Karpas-422 (cell line): ENCODE measurements at places on chromosomes 2 and 18. TPM values are rescaled to one million over a fixed set of nuclear protein-coding genes. Genes with fewer than 3 reads are reported as not detected.

The PCARE gene
- total RNA-seq = not detected in 2 replicates

DNA sequence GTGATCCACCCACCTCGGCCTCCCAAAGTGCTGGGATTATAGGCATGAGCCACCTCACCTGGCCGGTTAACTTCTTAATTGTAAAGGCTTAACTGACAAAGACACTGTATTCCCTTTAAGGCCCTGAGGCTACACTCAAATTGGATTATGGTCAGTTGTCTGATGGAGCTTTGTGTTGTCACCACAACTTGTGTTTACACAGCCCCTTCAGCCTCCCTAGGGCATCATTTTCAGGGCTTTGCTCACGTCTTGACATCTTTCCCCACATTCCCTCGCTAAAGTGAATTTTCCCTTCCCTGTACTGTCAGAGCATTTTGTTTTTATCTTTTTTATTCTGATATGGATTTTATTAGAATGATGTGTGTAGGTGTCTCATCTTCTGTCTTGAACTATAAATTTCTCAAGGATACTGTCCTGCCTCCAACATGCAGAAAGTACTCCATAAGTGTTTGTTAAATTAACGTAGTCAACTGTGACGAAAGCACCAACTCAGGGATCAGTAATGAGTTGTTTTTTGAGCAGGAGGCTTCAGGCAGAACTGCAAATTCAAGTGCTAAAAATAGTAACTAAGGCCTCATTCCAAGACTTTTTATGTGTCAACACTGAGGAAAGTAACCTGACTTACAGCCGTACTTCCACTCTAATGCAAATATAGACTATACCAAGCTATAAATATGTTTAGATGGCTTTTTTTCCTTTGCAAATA is 77.1 kb upstream of the NARS1 start:
- H3K36me3 ChIP-seq = no peaks in the 10 kb centered on the region
- no peaks in the 10 kb centered on the region for H3K27me3 ChIP-seq
- no peaks in the 10 kb centered on the region for H3K4me1 ChIP-seq
- no peak for DNase-seq
- no peak overlapping the region for H3K4me3 ChIP-seq
- no peak overlapping the region for H3K27ac ChIP-seq

DNA sequence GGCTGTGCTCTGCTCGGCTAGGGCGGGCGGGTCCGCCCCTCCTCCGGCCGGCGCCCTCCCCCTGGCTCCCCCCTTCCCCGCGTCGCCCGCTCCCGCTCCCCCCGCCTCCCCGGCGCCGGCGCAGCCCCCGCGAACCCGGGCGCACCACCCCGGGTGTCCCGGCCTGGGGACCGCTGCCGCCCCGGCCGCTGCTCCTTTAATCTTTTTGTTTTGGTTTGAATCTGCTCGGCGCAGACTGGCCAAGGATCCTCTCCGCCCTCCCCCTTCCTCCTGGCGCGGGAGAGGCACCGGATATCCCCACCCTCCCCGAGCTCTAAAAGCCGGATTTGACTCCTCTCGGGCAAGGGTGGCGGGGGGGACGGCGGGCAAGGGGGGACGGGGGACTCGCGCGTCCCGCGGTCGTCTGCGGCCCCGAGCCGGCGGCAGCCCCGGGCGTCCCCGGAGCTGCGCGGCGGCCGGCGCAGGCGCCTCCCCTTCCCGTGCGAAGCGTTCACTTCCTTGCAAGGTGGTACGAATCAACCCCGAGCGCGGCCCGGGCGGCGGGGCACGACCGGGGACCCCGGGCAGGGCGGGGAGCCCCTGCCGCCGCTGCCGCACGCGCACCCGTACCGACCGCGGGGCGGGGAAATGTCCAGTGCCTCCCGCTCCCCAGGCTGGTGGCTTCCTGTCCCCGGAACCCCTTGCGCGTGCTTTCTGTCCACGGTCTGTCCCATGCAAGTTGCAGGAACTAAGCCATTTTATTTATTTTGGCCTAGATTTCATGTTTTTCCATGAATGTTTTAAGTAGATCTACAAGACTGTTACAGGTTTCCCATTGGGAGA is at the start of gene PTGR3:
TSS of gene PTGR3 (minus strand) at position 11 of the 822 bp plus-strand sequence. CDS start 81 bp downstream, outside the sequence.
- peak within 1 kb of the TSS; percentile 53 for H3K27ac ChIP-seq
- peaks cover 4% of the 10 kb centered on the region; the same call in 1 of the 2 replicates for H3K27me3 ChIP-seq
- H3K4me1 ChIP-seq = peaks cover 29% of the 10 kb centered on the region
- H3K36me3 ChIP-seq = no peaks in the 10 kb centered on the region
- H3K4me3 ChIP-seq = peak within 1 kb of the TSS; percentile 72

DNA sequence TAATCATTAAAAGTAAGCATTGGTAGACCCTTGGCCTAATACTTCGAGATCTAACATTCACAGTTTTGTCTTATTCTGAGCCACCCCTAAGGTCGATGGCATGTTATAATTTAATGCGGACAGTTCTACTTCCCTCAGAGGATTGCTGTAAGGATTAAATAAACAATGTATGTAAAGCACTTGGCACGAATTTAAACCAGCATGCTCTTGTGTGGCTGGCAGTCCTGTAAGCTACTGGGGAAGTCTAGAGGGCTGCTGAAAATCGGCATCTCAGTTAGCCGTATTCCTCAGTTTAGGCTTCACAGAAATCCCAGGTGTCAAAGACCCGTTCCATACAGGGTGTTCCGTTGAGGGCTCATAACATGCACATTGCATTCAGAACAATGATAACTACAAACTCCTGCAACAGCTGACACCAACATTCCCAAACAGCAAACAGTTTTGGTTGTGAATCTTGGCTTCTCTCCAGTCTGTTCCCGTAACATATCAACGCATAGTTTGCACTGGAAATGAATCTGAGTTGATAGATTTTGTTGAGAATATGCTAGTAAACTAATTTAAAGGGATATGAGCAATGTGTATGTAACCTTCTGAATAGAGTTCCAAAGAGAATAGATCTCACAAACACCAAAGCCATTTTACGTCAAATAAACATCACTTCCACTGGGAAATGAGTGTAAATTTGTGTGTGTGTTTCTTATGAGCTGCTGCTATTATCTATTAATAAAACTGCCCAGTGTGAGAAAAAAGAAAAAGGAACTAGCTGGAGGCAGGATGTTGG is 52.2 kb upstream of the ACKR3 start:
- no peaks in the 10 kb centered on the region for H3K27me3 ChIP-seq
- no peak overlapping the region for H3K4me3 ChIP-seq
- no peak for DNase-seq
- H3K27ac ChIP-seq = no peak overlapping the region
- H3K36me3 ChIP-seq = no peaks in the 10 kb centered on the region
- no peaks in the 10 kb centered on the region for H3K4me1 ChIP-seq

GRCh38 chr2:60746318-60746717 is 9.8 kb upstream of the PAPOLG start:
- DNase-seq = no peak
- no peaks in the 10 kb centered on the region for H3K36me3 ChIP-seq
- no peak overlapping the region for H3K4me3 ChIP-seq
- H3K27ac ChIP-seq = no peak overlapping the region
- H3K27me3 ChIP-seq = no peaks in the 10 kb centered on the region

DNA sequence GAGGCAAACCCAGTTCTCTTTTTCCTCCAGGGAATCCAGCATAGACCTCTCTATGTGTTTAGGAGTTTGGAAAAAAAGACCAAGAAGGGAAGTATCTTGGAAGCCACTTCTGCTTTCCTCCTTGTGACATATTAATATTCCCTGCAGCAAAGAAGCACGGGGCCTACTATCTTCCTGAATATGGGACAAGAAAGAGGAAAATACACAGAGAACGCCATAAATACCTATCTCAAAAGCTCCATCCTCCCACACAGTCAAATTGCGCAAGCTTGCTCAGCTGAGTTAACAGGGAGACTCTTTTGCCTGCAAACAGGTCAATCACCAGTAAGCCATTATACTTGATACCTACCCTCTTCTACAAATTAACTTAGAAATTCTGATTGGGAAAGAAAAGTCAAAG is 16.7 kb upstream of the RAPH1 start:
- no peaks in the 10 kb centered on the region for H3K36me3 ChIP-seq
- H3K4me3 ChIP-seq = no peak overlapping the region
- no peaks in the 10 kb centered on the region for H3K4me1 ChIP-seq
- H3K27ac ChIP-seq = no peak overlapping the region
- no peaks in the 10 kb centered on the region for H3K27me3 ChIP-seq
- DNase-seq = no peak

- no peak overlapping the region for H3K27ac ChIP-seq
- H3K36me3 ChIP-seq = no peaks in the 10 kb centered on the region
- H3K4me3 ChIP-seq = no peak overlapping the region
- H3K4me1 ChIP-seq = peaks cover 43% of the 10 kb centered on the region
Observed at GRCh38 chr2:181440919-181441318, 16.3 kb upstream of the ITGA4 start.

DNA sequence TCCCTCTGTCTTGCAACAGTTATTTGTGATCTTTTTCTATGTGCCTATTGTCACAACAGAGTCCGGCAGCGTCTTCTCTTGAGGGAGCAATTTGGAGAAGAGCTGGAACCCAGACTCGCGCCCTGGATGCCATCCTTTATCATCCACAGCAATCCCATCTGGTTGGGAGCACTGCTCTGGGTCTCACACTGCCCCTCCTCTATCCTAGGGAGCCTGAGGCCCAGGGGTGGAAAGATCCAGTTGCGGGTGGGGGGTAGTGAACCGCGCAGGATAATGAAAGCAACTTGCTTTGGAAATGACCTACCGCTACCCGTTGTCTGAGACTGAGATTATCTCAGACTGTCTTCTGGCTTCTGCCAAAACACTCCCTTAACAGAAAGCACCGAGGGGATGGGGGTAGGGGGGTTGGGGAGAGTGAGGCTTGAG is 713 bp downstream of the WBP1 start:
- peak overlapping the region; percentile 89 for H3K4me3 ChIP-seq
- no peaks in the 10 kb centered on the region for H3K27me3 ChIP-seq
- H3K36me3 ChIP-seq = peaks cover 12% of the 10 kb centered on the region
- H3K4me1 ChIP-seq = peaks cover 43% of the 10 kb centered on the region

- no peak overlapping the region for H3K27ac ChIP-seq
- no peak overlapping the region for H3K4me3 ChIP-seq
- no peaks in the 10 kb centered on the region for H3K4me1 ChIP-seq
- no peak for DNase-seq
Observed at GRCh38 chr2:102886216-102886893, 124.5 kb downstream of the TMEM182 start.

DNA sequence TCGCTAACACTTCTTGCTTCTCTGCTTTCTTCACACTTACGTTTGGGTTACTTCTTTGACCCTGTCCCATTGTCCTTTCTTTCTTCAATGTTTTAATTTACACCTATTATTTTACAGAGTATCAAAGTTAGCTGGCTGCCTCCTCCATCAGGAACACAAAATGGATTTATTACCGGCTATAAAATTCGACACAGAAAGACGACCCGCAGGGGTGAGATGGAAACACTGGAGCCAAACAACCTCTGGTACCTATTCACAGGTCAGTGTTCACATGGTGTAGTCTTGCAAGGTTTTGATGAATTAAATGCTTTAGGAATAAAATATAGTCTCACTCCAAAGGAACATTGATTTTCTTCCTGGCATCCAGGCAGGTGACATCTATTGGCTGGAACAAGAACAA is 919.0 kb downstream of the MBD2 start:
- no peak overlapping the region for H3K27ac ChIP-seq
- H3K4me1 ChIP-seq = no peaks in the 10 kb centered on the region
- no peak overlapping the region for H3K4me3 ChIP-seq
- no peaks in the 10 kb centered on the region for H3K27me3 ChIP-seq
- no peak for DNase-seq

GRCh38 chr2:120802867-120803484 is 67.3 kb downstream of the GLI2 start:
- no peak overlapping the region for H3K27ac ChIP-seq
- no peaks in the 10 kb centered on the region for H3K27me3 ChIP-seq
- no peak for DNase-seq
- H3K4me1 ChIP-seq = no peaks in the 10 kb centered on the region
- no peak overlapping the region for H3K4me3 ChIP-seq
- no peaks in the 10 kb centered on the region for H3K36me3 ChIP-seq

The ATP6V1B1 gene
- total RNA-seq = not detected in 2 replicates

The SGPP2 gene
- total RNA-seq = not detected in 2 replicates

- H3K27me3 ChIP-seq = no peaks in the 10 kb centered on the region
- no peak overlapping the region for H3K4me3 ChIP-seq
- H3K36me3 ChIP-seq = no peaks in the 10 kb centered on the region
- no peak for DNase-seq
- no peaks in the 10 kb centered on the region for H3K4me1 ChIP-seq
Observed at GRCh38 chr2:182144776-182145165, 159.1 kb downstream of the PPP1R1C start.

DNA sequence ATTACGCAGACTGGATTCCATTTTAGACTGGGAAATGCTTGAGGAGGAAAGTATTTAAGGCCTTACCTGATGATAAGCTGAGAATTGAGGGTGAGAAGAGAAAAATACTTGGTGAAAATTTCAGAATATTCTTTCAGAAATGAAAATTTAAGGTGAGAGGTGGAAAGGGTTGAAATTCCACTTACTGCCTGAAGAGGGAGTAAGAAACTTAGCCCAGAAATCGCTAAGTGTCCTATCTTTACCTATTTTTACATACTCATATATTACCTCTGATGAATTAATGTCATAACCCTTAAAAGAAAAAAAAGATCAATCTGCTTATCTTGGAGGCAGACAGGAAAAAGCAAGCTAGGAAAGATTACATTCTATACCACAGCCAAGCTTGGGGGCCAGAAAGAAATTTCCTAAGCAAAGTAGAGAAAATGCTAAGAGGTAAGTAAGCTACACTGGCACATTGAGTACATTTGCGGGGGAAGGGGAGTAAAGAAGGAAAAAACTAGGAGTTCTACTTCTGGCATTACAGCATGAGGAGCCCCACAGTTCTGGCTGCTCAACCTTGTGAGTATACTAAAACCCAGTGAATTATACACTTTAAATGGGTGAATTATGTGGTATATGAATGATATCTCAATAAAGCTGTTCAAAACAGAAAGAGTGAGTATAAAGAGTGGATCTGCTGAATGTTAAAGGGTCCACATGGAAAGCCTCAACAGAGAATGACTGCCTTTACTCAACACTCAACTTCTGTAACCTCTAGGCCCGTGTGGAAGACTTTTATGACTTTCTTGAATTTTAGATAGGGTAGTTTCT is 33.8 kb downstream of the SMC6 start:
- H3K27me3 ChIP-seq = no peaks in the 10 kb centered on the region
- peak; percentile 75 for DNase-seq
- H3K36me3 ChIP-seq = peaks cover 45% of the 10 kb centered on the region; the same call in 1 of the 2 replicates
- no peak overlapping the region for H3K4me3 ChIP-seq
- peaks cover 9% of the 10 kb centered on the region for H3K4me1 ChIP-seq
- H3K27ac ChIP-seq = peak overlapping the region; percentile 15

DNA sequence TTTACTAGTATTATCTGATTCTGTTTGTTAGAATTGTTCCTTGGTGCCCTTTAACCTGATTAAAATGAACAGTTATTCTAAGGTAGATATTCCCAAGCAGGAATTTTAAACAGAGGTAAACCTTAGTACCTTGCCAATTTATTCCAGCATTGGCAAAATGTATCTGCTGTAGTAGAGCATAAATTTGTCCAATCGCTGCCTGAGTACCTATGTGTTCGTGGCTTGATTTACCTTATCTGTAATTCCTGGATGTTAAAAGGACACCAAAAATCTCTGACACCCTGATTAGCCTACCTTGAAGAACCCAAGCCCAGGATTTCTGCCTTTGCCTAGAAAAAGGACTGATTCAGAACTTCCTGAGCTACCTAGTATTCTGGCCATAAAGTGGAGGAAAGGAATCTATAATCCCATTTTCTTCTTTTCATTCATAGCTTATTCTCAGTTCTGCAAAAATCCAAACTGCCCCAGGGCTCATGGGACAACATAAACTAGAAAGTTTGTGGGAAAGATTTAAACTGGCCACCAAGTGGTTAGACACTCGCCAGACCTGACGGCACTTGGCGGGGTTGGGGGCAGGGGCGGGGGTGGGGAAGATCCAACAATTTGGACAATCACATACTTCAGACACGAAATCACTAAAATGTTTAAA is 16.2 kb upstream of the ZCCHC2 start:
- H3K4me1 ChIP-seq = peaks cover 12% of the 10 kb centered on the region
- no peaks in the 10 kb centered on the region for H3K36me3 ChIP-seq
- no peaks in the 10 kb centered on the region for H3K27me3 ChIP-seq
- no peak for DNase-seq
- H3K4me3 ChIP-seq = peak overlapping the region; percentile 65
